ENCODE measurements at places on chromosomes 4 and X.
A peak's percentile ranks its signal among the peaks of the same experiment; 100 is the strongest.

- DNase-seq: no peak
Measured at GRCh38 chr4:87053176-87053658, 118.4 kb downstream of the AFF1 start.

DNA sequence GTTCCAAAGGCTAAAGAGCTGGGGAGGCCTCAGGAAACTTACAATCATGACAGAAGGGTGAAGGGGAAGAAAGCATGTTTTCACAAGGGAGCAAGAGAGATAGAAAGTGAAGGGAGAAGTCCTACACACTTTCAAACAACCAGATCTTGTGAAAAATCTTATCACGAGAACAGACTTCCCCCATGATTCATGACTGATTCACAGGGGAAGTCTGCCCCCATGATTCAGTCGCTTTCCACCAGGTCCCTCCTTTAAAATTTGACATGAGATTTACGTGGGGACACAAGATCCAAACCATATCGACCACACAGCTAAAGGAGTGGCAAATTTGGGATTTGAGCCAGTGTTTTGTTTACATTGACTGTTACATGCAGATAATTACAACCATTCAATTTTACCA lies 971.1 kb upstream of the HS3ST1 start:
- no peak for DNase-seq

DNA sequence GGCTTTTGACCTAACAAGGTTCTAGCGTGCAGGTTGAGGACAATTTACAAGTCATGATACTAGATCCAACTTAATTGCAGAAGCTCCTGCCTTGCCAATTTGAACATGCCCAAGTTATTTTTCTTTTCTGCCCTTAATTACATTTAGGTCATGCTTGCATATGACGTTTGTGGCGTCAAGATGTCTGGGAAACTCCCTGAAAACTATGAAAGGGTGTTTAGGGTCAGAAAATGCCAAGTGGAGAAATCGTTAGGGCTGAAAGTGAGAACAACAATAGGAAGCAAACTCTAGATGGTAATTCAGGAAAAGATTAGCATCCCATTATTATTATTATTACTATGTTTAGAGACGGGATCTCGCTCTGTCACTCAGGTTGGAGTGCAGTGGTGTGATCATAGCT lies 38.2 kb upstream of the PLAC8 start:
- no peak for DNase-seq

DNA sequence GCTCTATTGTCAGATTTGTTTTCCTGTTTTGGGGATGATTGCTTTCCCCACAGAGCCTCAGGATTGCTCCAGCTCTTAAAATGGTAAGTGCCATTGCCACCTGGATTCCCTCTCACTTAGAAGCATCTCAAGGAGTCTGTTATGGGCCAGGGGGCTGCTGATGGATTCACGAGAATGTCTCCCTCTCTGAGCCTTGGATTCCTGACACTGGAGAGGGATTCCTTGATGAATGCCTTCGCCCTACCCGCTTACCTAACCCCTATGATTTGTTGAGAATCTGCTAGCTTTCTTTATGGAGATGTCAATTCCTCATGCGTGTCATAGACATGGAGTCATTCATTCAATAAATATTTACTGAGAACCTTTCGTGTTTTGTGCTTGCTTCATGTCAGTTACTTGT lies 36.9 kb upstream of the TENM3 start:
- no peak for DNase-seq

DNA sequence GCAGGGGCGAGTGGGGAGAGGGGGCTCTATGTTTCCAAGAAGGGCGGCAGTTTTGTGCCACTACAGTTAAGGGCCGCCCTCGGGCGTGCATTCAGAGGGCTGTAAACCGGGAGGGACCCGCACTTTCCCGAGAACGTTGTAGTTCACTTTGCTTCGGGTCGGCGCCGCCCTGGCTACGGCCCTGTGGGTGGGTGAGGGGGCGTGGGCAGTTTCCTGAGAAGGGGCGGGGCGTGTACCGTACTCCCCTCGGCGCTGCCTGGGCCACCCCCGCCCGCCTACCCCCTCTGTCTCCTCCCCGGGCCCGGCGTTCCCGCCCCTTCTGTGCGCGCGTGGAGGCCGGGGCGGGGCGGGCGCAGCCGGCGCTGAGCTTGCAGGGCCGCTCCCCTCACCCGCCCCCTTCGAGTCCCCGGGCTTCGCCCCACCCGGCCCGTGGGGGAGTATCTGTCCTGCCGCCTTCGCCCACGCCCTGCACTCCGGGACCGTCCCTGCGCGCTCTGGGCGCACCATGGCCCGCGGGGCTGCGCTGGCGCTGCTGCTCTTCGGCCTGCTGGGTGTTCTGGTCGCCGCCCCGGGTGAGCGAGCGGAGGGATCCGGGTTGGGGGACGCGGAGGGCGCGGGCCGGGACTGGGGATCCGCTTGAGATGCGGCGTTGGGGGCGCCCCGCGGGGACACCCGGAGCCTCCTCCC lies at the start of gene CD99:
TSS of gene CD99 (plus strand) at position 440 of the 687 bp plus-strand sequence. CDS start at position 506, 66 bp downstream.
- DNase-seq: no peak

- DNase-seq: no peak
Measured at GRCh38 chrX:19514791-19515614, at the start of gene MAP3K15. TSS of gene MAP3K15 (minus strand) at chrX:19515508. CDS start at chrX:19515261, 247 bp downstream.

GRCh38 chr4:184444953-184445309 lies 29.4 kb downstream of the IRF2 start:
- no peak for DNase-seq

DNA sequence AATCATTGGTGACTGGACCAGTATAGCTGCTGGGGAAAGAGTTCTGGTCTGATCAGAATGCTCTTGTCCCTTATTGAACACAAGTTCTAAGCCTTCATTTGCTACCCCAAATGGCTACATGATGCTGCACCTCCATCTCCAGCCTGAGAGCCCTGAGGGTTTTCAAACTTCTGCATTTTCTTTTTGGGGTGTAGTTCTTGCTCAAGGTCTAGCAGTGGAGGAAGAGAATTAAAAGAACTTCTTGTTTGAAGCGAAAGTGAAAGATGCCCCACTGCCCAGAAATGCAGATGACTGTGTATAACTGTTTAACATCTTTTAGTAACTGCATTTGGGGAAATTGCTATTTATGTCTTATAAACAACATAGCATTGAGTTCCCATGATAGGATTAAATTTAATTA lies 38.5 kb downstream of the LAMTOR3 start:
- DNase-seq: peak; percentile 12

Measured in GDM1 (cell line).